Hindlimb muscle (tissue), 1 donor: ENCODE measurements at places on chromosomes 16 and 17. TPM values are rescaled to one million over a fixed set of nuclear protein-coding genes. Genes with fewer than 3 reads are reported as not detected.

GRCh38 chr17:82495844-82496528, 23.5 kb upstream of the FOXK2 start:
- DNase-seq: no peak

GRCh38 chr17:54666559-54666958, 234.1 kb upstream of the TOM1L1 start:
- no peak for DNase-seq

DNA sequence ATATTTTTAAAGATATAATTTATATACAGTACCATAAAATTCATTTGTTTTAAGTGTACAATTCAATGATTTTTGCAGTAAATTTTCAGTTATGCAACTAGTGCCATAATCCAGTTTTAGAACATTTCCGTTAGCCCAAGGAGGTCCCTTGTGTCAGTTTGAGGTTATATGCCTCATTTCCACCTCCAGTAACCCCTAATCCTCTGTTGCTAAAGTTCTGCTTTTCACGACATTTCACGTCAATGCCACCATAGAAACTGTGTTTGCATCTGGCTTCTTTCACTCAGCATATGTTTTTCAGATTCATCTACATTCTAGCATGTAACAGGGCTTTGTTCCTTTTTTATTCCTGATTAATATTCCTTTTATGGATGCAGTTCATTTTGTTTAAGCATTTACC, 42.4 kb upstream of the NUDT7 start:
- DNase-seq: peak; percentile 38

The MEIOC gene
- polyA plus RNA-seq: 0.81 TPM

The SEZ6L2 gene
- polyA plus RNA-seq: 3.3 TPM

- DNase-seq: no peak
These were observed 16.0 kb downstream of the ZNF821 start for GRCh38 chr16:71867939-71868338.

- DNase-seq: no peak
These were observed 70.7 kb downstream of the TEX14 start for GRCh38 chr17:58621174-58621573.

DNA sequence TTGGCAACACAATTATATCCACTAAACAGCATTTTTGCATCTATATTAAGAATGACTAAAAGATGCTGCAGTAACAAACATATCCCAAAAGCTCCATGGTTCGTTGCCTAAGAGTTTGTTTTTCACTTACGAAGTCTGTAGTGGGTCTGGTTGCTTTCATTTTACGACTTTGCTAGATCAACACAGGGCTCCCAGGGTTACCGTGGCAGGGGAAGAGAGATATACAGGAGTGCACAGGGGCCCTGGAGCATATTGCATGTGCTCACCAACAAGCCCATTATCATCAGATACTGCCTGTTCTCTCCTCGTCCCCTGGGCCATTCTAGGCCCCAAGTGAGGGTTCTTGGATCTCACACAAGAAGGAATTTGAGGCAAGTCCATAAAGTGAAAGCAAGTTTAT, 3.1 kb upstream of the MMP2 start:
- DNase-seq: peak; percentile 37

The ALOX12 gene
- 0.79 TPM for polyA plus RNA-seq

- DNase-seq: no peak
These were observed 32.2 kb downstream of the RCVRN start for GRCh38 chr17:9872852-9873251.

DNA sequence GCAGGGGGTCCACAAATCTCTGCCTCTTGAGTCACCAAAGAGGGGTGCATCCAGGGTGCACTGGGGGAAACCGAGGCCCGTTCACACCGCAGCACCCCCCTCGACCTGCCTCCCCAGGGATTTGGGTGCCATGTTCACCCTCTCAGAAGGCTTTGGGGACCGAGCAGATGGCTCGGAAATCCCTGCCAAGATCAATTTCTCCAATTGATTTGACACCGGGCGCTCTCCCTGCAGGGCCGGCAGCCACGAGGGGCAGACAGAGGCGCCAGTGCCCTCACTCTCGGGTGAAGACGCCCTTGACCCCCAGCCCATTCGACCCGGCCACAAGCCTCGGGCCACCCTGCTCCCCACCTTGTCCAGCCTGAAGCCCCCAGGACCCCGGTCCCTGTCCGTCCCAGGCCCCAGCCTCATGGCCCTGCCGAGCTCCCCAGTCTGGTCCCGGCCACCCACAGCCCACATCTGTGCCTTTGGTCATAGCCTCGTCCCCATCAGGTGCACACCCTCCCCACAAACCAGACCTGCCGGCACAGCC, 9.3 kb downstream of the SSTR5 start:
- DNase-seq: no peak

- DNase-seq: no peak
These were observed 26.2 kb upstream of the WFDC1 start for GRCh38 chr16:84268291-84269040.

DNA sequence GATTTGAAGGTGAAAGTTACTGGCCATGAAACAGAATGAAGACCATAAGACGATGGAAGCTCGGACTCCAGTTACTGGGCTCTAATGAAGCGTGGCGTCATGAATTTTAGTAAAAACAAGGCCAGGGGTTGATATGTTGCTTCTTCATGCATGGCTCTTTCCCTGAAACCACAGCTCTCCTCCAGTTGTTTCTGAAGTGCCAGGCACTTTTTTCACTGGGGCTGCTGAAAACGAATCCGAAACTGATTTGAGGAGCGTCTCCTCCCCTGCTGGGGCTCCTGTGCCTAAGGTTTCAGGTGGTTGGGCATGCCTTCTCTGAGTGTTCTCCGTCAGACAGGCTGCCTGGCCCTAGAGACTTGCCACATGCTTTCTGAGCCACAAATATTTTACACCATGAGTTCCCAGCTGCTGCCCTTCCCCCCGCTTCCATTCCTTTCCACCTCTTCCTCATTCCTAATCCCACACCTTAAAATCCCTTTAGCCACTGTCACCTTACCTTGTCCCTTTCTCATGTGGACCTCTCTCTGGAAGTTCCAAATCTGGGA, 3.7 kb upstream of the MYL4 start:
- DNase-seq: no peak

DNA sequence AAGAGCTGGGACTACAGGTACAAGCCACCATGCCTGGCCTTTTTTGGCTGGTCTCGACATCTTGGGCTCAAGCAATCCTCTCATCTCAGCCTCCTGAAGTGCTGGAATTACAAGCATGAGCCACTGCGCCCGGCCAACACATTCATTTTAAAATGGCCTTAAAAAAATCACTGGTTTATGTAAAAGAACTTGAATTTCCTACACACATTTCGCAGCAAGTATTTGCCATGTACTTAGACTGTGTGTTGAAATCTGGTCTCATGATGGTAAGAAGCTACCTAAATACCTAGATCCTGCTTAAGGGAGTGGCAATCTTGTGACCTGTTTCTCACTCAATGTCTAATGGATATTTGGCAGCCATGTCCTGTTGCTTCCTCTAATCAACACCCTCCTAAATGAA, 8.5 kb upstream of the CYTH1 start:
- no peak for DNase-seq

The KRT14 gene
- polyA plus RNA-seq: 2.5 TPM

GRCh38 chr16:78584213-78584860, 484.9 kb downstream of the WWOX start:
- DNase-seq: no peak

GRCh38 chr17:35002876-35003551, 22.7 kb downstream of the LIG3 start:
- no peak for DNase-seq

- DNase-seq: no peak
These were observed 102.2 kb downstream of the CMIP start for GRCh38 chr16:81546781-81547180.

The KRT31 gene
- polyA plus RNA-seq: 2.3 TPM

DNA sequence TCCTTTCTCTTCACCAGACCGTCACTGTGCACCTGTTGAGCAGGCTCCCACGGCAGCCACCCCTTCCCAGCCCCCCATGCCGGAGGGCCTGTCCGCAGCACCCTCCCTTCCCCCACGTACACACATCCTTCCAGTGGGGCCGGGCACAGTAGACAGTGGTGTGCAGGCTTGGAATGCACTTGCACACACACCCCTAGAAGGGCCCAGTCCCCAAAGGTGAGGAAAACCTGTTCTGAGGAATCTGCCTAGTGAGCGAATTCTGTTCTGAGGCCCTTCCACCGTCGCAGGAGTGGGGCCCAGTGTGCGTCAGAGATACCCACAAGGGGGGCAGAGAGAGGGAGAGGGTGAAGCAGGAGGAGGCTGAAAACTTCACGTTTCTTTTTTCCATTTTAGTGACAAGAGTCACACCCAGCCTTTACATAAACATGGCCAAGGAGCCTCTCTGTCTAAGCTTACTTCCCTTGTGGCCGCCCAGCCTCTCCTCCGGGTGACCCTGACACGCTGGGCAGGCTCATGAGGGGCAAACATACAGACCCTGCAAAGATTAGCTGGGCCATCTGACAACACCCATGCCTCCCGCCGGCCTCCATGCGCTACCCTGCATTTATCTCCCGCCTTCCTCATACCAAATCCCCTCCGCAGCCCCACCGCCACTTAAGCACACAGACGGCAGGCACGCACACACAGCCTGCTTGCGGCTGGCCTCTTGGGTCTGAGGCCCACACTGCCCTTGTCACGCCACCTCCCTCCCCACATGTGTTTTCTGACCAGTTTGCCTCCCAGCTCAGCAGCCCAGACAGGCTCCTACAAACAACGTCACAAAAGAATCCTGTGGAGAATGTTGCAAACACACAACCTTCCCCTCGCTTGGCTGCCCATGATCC, 1.8 kb downstream of the ZBTB4 start:
- no peak for DNase-seq

- DNase-seq: no peak
These were observed 7.7 kb downstream of the METRNL start for GRCh38 chr17:83086907-83087787.

- DNase-seq: no peak
These were observed 13.8 kb upstream of the MC1R start for GRCh38 chr16:89904606-89905510.

- DNase-seq: no peak
These were observed 105.0 kb downstream of the XYLT1 start for GRCh38 chr16:17365591-17366298.

The QRICH2 gene
- polyA plus RNA-seq: 5.6 TPM

The PPP1R27 gene
- 52.6 TPM for polyA plus RNA-seq

The C16orf96 gene
- 1.1 TPM for polyA plus RNA-seq

The GPRC5B gene
- 109 TPM for polyA plus RNA-seq

The GRB7 gene
- polyA plus RNA-seq: 0.72 TPM

GRCh38 chr17:41939693-41940090, 9.3 kb downstream of the ODAD4 start:
- no peak for DNase-seq

GRCh38 chr17:48609033-48609432, 1.8 kb downstream of the HOXB7 start:
- DNase-seq: no peak

DNA sequence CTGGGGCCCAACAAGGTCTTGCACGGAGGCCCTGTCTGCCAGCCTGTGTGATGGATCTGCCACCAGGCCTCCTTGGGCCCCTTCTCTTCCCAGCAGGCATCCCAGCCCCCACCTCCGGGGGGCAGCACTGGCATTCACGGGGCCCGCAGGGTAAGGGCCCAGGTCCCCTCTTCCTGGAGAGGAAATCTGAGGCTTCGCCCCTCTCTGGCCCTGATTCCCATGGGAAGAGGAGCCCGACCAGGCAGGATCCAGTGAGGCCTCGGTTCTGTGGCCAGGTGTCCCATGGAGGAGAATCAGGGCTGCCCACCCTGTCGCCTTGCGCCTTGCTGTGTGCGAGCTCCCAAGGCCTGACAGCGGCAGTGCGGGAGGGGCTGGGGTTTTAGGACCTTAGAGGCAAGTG, 48.4 kb downstream of the PDPK1 start:
- DNase-seq: no peak

- no peak for DNase-seq
These were observed 42.4 kb upstream of the ZFP90 start for GRCh38 chr16:68496689-68497088.

- no peak for DNase-seq
These were observed 349.4 kb downstream of the SOX9 start for GRCh38 chr17:72470121-72470705.
